ENCODE measurements at places on chromosomes 6 and 20.

GRCh38 chr20:62678553-62678952 is 30.1 kb upstream of the NTSR1 start:
- DNase-seq, result no peak

GRCh38 chr6:80223743-80224212 is 117.3 kb downstream of the BCKDHB start:
- DNase-seq, result no peak

DNA sequence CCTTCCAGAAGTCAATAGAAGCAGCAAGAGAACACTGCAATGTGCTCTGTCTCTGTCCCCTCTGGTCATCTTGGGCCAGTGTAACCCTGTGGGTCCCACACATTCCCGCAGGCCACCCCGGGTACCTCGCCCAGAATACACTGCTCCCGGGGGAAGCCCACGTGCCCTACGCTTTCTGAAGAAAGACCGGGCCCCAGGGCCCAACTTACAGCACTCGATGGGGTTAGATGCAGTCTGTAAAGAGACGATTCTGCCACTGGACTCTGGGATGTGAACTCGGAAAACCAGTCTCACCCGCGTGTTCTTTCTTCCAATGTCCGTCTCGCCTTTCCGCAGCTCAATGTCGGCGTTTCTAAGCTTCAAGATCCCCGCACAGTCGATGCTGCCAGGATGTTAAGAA is 68.7 kb downstream of the NFATC2 start:
- DNase-seq, result no peak

GRCh38 chr6:28727559-28728211 is 196.1 kb downstream of the TRIM27 start:
- DNase-seq, result no peak

GRCh38 chr6:100376103-100376502 is 88.6 kb downstream of the SIM1 start:
- no peak for DNase-seq

GRCh38 chr6:116078945-116079344 is 18.3 kb upstream of the FRK start:
- DNase-seq, result no peak

Measured in ascending aorta (tissue), 2 donors.